ENCODE measurements at places on chromosomes 3 and 15. TPM values are rescaled to one million over a fixed set of nuclear protein-coding genes. Genes with fewer than 3 reads are reported as not detected.

DNA sequence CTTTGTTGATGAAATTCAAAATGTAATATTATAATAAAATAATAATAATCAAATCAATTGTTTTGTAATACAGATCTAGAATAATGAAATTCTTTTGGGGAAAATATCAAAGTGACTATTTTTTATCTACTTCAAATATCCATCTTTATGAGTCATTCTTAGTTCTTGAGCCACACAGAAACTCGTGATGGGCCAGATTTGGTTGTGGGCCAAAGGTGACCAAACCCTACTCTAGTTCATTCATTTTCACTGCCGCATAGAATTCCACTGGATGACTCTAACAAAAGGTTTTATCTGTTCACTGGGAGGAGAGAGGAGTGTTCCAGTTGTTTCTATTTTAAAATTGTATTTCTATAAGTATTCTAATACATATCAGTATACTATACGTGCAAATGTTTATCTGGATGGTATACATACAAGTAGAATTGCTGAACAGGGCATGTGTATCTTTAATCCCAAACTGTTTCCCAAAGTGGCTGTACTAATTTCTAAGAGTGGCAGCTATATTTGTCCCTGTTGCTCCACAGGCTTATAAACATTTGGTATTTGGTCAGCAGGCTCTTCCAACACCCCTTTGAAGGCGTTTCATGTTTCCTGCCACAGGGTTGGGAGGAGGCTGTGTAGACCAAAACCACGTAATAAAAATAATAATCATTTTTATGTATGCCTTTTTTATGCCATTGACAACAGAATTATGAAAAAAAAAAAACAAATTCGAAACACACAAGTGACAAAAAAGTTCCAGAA is 7.3 kb upstream of the RTP3 start:
- H3K4me1 ChIP-seq, result peaks cover 6% of the 10 kb centered on the region
- no peak overlapping the region for H3K4me3 ChIP-seq
- peaks cover 4% of the 10 kb centered on the region for H3K27me3 ChIP-seq
- DNase-seq, result no peak
- H3K36me3 ChIP-seq, result no peaks in the 10 kb centered on the region

DNA sequence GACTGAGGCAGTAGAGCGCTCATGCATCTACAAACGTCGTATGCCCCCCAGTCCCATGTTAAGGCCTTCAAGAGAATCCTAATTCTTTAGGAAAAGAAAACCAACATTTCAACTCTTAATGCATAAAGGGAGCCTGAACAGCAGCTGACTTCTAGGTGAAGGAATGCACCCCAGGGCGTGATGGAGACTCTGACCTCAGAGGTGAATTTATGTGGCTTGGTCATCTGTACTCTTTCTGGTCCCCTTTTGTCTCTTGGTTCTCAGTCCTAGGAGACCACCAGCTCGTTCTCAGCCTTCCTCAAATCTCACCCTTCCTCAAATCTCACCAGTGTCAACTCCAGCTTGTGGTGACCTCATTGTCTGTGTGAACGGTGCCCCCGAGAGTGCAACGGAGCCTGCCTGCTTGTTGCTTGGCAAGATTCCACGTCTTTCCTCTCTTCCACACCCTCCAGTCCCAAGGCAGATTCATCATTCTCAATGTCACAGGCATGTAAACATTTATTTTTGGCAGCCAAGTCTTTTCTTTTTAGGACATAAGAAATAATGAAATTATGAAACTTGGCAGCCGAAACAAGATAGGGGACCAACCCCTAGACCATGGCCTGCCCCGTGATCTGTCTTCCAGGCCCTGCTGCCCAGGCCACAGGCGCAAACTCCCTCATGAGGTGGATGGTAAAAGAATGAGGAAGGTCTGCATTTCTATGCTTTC is 166.2 kb downstream of the ADAMTS17 start:
- DNase-seq, result no peak
- H3K4me1 ChIP-seq, result no peaks in the 10 kb centered on the region
- H3K4me3 ChIP-seq, result no peak overlapping the region
- H3K27me3 ChIP-seq, result no peaks in the 10 kb centered on the region
- no peaks in the 10 kb centered on the region for H3K36me3 ChIP-seq

ATP13A4 gene
- total RNA-seq, result 1.8 TPM

CHMP2B gene
- total RNA-seq, result 35.2 TPM

DNA sequence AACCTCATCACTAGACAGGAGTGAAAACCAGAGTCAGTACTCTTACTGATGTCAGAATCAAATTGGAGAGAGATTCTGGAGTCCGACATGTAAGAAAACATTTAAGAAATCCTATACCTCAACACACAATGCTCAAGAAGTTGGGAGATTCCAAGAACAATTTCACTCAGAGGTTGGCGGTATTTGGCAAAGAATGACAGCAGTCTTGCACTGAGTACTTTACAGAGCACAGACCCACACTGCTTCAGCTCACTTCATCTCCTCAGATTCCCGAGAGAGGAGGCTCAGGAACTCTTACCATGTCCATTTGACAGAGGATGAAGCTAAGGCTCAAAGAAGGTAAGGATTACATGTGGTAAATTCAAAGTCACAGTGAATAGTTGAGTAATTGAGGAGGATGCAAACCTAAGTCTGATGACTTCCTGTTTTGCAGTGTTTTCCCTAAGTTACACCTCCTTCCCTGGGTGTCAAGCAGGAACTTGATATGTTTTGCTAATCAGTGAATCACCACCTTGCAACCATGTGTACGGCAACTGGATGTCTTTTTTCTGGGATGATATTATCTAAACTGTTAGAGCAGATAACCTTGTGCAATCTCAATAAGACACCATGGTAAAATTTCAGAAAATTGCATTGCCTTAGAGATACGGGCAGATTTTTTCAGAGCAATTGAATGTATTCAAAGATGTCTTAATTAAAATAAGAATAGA is 61.3 kb upstream of the MME start:
- H3K27me3 ChIP-seq, result no peaks in the 10 kb centered on the region
- no peak overlapping the region for H3K27ac ChIP-seq
- no peak for DNase-seq
- H3K4me3 ChIP-seq, result no peak overlapping the region

NPAP1 gene
- not detected for total RNA-seq

DNA sequence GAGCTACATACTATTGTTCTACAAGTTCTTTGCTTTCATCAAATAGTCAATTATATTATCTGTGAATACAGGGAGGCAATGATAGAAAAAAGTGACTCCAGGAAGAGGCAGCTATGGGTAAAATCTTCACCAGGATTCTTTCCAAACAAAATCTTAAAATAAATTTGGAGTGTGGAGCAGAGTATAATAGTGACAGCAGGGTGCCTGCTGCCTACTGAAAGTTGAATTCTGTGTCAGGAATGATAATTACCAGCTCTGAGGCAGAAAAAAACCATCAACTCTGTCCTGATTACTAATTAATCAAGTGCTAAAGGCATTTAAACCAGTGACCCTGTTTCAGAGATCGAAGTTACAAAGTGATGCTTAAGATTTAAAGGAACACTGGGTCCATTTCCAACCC is 148.0 kb downstream of the DIPK2A start:
- H3K36me3 ChIP-seq, result no peaks in the 10 kb centered on the region
- H3K4me1 ChIP-seq, result no peaks in the 10 kb centered on the region

GRCh38 chr15:73982222-73982962 is 9.7 kb downstream of the STOML1 start:
- H3K27me3 ChIP-seq, result no peaks in the 10 kb centered on the region
- peak overlapping the region; percentile 92 for H3K27ac ChIP-seq
- peak overlapping the region; percentile 6 for H3K4me3 ChIP-seq
- DNase-seq, result peak; percentile 61

STRIT1 gene
- not detected for total RNA-seq

DNA sequence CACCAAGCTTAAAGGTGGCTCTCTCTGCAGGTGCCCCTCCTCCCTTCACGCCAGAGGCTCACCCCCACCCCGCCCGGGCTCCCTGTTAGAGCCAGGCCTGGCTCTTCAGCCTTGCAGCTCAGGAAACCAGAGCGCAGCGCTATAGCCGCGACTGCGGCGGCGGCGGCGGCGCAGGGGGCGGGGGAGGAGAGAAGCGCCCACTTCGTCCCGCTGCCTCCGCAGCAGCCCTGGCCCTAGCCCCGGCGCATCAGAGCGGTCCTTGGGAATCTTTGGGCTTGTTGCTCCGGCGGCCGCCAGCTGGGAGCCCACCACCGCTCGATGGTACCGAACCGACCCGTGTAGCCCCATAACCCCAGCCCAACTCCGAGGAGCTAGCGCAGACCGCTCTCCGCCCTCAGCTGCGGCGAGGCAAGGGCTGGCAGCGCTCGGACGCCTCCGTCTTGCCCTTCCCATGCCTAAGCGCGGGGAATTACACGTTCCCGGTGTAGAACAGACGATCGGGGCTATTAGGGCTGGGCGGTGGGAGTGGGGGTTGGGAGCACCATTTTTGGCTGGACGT is 1.2 kb downstream of the RASGRF1 start:
- H3K27ac ChIP-seq, result no peak overlapping the region
- H3K4me3 ChIP-seq, result peak overlapping the region; percentile 16
- peaks cover 13% of the 10 kb centered on the region for H3K4me1 ChIP-seq
- no peak for DNase-seq

GRCh38 chr3:61927332-61927731 is 366.0 kb downstream of the PTPRG start:
- H3K4me1 ChIP-seq, result no peaks in the 10 kb centered on the region
- H3K27ac ChIP-seq, result no peak overlapping the region
- DNase-seq, result no peak
- H3K36me3 ChIP-seq, result no peaks in the 10 kb centered on the region
- H3K27me3 ChIP-seq, result no peaks in the 10 kb centered on the region
- no peak overlapping the region for H3K4me3 ChIP-seq

- no peaks in the 10 kb centered on the region for H3K4me1 ChIP-seq
- DNase-seq, result no peak
- no peaks in the 10 kb centered on the region for H3K36me3 ChIP-seq
- no peak overlapping the region for H3K4me3 ChIP-seq
These were observed 131.1 kb upstream of the PPP2R3A start for GRCh38 chr3:135834465-135834864.

DNA sequence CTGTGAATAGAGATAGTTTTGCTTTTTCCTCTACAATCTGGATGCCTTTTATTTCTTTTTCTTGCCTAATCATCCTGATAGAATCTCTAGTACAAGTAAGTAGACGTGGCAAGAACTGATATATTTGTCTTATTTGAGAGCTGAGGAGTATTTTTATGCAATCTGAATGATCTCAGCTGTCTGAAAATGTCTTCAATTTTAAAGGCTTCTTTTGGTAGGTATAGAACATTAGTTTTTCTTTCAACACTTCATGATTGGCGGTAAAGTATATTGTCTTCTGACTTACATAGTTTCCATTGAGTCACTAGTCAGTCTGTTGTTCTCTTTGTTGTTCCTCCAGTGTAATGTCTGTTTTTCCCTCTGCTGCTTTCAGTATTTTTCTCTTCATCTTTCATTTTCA is 31.3 kb downstream of the MGA start:
- no peaks in the 10 kb centered on the region for H3K36me3 ChIP-seq
- peaks cover 19% of the 10 kb centered on the region for H3K4me1 ChIP-seq
- DNase-seq, result no peak
- no peaks in the 10 kb centered on the region for H3K27me3 ChIP-seq
- H3K27ac ChIP-seq, result no peak overlapping the region
- H3K4me3 ChIP-seq, result no peak overlapping the region

GRCh38 chr15:45644437-45644836 is 9.6 kb downstream of the SQOR start:
- no peak overlapping the region for H3K4me3 ChIP-seq
- H3K4me1 ChIP-seq, result no peaks in the 10 kb centered on the region
- H3K36me3 ChIP-seq, result no peaks in the 10 kb centered on the region
- no peak overlapping the region for H3K27ac ChIP-seq
- DNase-seq, result no peak

PLD1 gene
- 15.3 TPM for total RNA-seq

- no peaks in the 10 kb centered on the region for H3K27me3 ChIP-seq
- H3K4me1 ChIP-seq, result peaks cover 37% of the 10 kb centered on the region
- DNase-seq, result no peak
- no peak overlapping the region for H3K27ac ChIP-seq
These were observed 2.2 kb downstream of the BTBD1 start for GRCh38 chr15:83064859-83065258.

- H3K27me3 ChIP-seq, result no peaks in the 10 kb centered on the region
- no peaks in the 10 kb centered on the region for H3K36me3 ChIP-seq
These were observed 103.5 kb upstream of the AKAP13 start for GRCh38 chr15:85276921-85277320.

GRCh38 chr3:18771931-18772330 is 346.8 kb upstream of the SATB1 start:
- no peaks in the 10 kb centered on the region for H3K36me3 ChIP-seq
- H3K27ac ChIP-seq, result no peak overlapping the region
- no peaks in the 10 kb centered on the region for H3K27me3 ChIP-seq

- H3K27ac ChIP-seq, result no peak overlapping the region
- H3K27me3 ChIP-seq, result no peaks in the 10 kb centered on the region
- H3K36me3 ChIP-seq, result no peaks in the 10 kb centered on the region
- no peaks in the 10 kb centered on the region for H3K4me1 ChIP-seq
These were observed 34.3 kb downstream of the INTS14 start for GRCh38 chr15:65576664-65577063.

KIF7 gene
- total RNA-seq, result 23.1 TPM

GRCh38 chr15:68463996-68464395 is 32.0 kb upstream of the ITGA11 start:
- no peaks in the 10 kb centered on the region for H3K36me3 ChIP-seq
- no peaks in the 10 kb centered on the region for H3K27me3 ChIP-seq
- no peak overlapping the region for H3K27ac ChIP-seq
- no peaks in the 10 kb centered on the region for H3K4me1 ChIP-seq

All from tibial nerve (tissue), 4 donors.